ENCODE measurements at places on chromosomes 2 and 18.

- DNase-seq: no peak
Observed at GRCh38 chr2:65434592-65435241, 2.3 kb upstream of the SPRED2 start.

DNA sequence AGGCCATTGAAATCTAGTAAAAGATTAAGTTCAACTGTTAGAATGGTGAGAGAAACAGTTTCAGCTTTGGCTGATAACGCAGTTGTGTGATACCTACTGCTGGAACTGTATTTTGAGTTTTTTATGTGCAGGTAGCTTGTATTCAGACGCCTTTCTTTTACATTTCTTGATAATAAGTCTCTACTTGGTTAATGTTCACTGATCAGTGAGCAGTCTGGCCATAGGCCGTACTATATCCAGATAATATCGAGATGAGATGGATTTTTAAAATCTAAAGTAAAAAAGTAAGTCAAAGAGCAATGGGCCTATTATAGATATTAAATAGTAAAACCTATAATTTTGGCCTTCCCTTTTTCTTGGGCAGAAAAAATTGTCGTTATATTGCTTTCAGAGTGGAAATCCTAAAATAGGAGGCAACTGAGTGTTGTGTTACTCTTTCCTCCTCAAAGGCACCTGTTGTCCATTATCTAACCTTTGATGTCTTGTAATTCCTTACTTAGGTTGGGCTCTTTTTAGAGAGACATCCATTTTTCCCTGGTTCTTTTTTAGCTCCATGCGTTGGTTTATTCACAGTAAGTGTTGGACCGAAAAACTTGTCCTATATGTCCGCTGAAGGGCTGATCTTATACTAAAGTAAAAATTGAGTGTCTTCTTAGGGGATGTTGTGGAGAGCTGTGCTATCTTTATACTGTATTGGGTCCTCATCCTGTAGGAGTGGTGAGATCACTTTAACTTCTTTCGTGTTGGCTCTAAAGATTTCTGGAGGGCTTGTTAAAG, 1.7 kb downstream of the EML4 start:
- no peak for DNase-seq

DNA sequence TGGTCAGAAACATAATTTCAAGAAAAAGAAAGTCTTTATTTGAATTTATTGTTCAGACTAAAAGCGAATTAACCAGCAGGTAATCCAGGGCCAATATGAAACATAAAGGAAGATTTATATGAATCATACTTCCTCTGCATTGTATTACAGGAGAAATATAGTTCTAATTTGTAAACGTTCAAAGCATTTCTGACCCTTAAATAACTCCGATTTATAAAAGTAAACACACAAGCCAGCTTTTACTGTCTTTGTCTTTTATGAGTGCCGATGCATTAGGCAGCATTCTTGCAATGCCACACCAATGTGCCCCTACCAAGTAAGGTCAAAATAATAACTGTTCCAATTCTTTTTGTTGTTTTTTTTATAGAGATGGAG, 118.8 kb upstream of the RBBP8 start:
- no peak for DNase-seq

DNA sequence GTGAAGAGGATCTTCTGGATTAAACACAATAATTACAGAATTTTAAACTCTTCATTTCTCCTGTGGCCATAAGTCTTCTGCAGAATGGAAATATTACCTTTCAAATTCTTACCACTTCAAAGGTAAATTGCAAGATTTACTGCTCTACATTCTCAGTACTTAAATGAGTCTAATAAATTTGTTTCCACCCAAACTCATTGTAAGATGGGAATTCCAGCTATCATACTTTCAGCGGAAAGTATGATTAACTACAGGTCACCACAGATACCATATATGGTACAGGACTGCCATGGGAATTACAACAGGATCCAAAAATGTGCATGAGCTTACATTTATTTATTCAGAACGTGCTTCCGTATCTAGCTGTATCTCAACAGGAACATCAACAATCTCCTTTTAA, 3.1 kb downstream of the DSC3 start:
- DNase-seq: no peak

- peak; percentile 46 for DNase-seq
Observed at GRCh38 chr2:170817093-170818035, 677 bp downstream of the GAD1 start.
